ENCODE measurements at places on chromosomes 11 and 22. TPM values are rescaled to one million over a fixed set of nuclear protein-coding genes. Genes with fewer than 3 reads are reported as not detected.

DNA sequence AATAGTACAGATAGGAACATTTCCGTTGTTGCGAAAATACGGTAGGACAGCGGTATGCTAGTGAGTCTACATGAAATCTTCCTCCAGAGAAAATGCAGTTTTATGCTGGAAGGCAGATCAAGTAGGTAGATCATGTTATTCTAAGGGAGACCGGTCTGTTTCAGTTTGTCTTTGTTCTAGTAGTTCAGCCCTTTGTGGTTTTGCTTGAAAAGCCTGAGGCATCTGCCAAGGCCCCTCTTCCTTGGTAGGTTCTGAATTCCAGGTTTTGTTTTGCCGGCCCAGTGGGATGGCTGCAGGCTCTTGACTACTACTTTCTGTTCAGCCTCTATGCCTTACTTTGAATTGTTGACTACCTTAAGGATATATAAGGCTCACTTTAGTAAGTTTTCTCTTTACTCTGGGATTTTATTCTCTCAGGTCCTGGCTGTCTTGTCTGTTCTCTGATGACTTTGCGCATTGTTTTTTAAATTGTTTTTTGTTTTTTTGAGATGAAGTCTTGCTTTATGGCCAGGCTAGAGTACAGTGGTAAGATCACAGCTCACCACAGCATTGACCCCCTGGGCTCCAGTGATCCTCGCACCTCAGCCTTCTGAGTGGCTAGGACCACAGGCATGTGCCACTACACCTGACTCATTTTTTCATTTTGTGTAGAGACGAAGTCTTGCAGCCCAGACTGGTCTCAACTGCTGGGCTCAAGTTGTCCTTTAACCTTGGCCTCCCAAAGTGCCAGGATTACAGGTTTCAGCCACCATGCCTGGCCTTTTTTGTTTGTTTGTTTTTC is 53.7 kb downstream of the HIPK3 start:
- no peak for DNase-seq
- H3K27ac ChIP-seq, result no peak overlapping the region
- H3K36me3 ChIP-seq, result peaks cover 16% of the 10 kb centered on the region
- peaks cover 39% of the 10 kb centered on the region for H3K4me1 ChIP-seq
- no peaks in the 10 kb centered on the region for H3K27me3 ChIP-seq
- H3K4me3 ChIP-seq, result no peak overlapping the region

- DNase-seq, result no peak
- peaks cover 1% of the 10 kb centered on the region for H3K36me3 ChIP-seq
- no peaks in the 10 kb centered on the region for H3K27me3 ChIP-seq
- no peak overlapping the region for H3K4me3 ChIP-seq
- H3K4me1 ChIP-seq, result peaks cover 2% of the 10 kb centered on the region
- no peak overlapping the region for H3K27ac ChIP-seq
These were observed 80.5 kb upstream of the LINC01488 start for GRCh38 chr11:69400771-69401590.

DNA sequence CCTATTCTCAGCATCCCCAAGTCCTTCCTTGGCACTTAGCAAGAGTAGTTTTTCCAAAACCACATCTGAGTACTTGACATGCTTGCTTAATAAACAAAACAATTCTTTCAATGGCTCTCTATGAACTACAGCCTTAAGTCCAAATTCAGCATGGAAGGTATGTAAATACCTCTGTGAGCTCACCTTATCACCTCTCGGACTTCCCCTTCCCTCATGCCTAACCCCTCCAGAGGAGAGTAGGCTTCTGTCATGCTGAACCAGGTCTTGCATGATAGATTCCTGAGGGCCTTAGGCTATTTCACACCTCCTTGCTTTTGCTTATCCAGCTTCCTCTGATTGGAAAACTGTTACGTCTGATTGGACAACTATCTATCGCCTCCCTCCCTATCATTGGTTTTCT is 312.9 kb upstream of the CCDC90B start:
- H3K27me3 ChIP-seq, result no peaks in the 10 kb centered on the region
- H3K4me1 ChIP-seq, result no peaks in the 10 kb centered on the region
- DNase-seq, result no peak
- no peak overlapping the region for H3K27ac ChIP-seq
- H3K4me3 ChIP-seq, result no peak overlapping the region
- H3K36me3 ChIP-seq, result no peaks in the 10 kb centered on the region

- DNase-seq, result no peak
- H3K27ac ChIP-seq, result no peak overlapping the region
- peaks cover 2% of the 10 kb centered on the region for H3K4me1 ChIP-seq
- H3K4me3 ChIP-seq, result no peak overlapping the region
These were observed 41.9 kb downstream of the SNX19 start for GRCh38 chr11:130874396-130874795.

GRCh38 chr11:269146-269890 is 8.9 kb upstream of the NLRP6 start:
- DNase-seq, result peak; percentile 54
- H3K4me1 ChIP-seq, result peaks cover 31% of the 10 kb centered on the region
- H3K36me3 ChIP-seq, result peaks cover 1% of the 10 kb centered on the region
- peak overlapping the region; percentile 86 for H3K4me3 ChIP-seq
- no peaks in the 10 kb centered on the region for H3K27me3 ChIP-seq

GRCh38 chr11:101498891-101499290 is 84.9 kb downstream of the TRPC6 start:
- no peaks in the 10 kb centered on the region for H3K27me3 ChIP-seq
- no peak overlapping the region for H3K4me3 ChIP-seq

DNA sequence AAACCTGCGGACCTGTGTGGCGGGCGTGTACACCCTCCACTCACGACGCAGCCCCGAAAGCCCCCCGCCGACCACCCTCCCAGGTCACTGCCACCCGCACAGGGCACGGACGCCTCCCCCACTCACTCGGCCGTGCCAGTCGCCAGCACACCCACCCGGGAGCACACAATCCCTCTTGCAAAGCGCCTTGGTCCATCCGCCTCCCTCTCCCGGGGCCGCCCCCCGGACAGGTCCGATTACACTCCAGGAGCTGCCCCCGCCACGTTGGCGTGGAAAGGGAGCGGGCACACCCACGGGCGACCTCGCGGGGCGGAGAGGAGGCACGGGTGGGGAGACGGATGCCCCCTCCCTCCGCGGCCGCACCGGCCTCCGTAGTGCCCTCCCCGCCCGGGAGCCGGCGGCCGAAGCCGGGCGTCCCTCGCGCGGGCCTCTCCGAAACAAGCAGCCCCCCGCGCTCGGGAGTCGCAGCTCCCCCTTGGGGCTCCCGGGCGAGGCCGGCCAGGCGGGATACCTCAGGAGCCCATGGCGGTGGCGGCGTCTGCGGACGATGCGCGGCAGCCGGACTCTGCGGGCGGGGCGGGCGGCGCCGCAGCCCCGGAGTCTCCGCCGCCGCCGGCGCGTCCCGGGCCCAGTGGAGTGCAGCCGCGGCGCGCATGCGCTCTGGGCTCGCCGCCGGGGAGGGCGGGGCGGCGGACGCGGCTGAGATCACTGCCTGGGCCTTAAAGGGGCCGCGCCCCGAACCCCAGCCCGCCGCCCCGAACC is at the start of gene TMEM184B:
Gene TMEM184B (minus strand): TSS at position 638 of the 762 bp plus-strand sequence. CDS start 25,049 bp downstream, outside the sequence.
- peaks cover 38% of the 10 kb centered on the region for H3K4me1 ChIP-seq
- H3K4me3 ChIP-seq, result peak within 1 kb of the TSS; percentile 90
- peaks cover 2% of the 10 kb centered on the region for H3K36me3 ChIP-seq
- DNase-seq, result peak; percentile 90

GRCh38 chr11:100632941-100633452 is 54.1 kb upstream of the ARHGAP42 start:
- DNase-seq, result no peak
- no peak overlapping the region for H3K27ac ChIP-seq
- no peaks in the 10 kb centered on the region for H3K27me3 ChIP-seq
- H3K36me3 ChIP-seq, result no peaks in the 10 kb centered on the region
- no peak overlapping the region for H3K4me3 ChIP-seq

GRCh38 chr11:94020777-94021481 is at the start of gene HEPHL1:
HEPHL1 (plus strand) TSS chr11:94021354; CDS start chr11:94021369, 15 bp downstream.
- no peak for DNase-seq
- no peak within 1 kb of the TSS for H3K27ac ChIP-seq
- H3K36me3 ChIP-seq, result no peaks in the 10 kb centered on the region
- H3K27me3 ChIP-seq, result peaks cover 8% of the 10 kb centered on the region
- H3K4me3 ChIP-seq, result no peak within 1 kb of the TSS
- H3K4me1 ChIP-seq, result no peaks in the 10 kb centered on the region

- H3K4me3 ChIP-seq, result no peak overlapping the region
- no peak overlapping the region for H3K27ac ChIP-seq
- H3K36me3 ChIP-seq, result no peaks in the 10 kb centered on the region
- no peak for DNase-seq
These were observed 82.3 kb downstream of the RASSF10 start for GRCh38 chr11:13091373-13091772.

DNA sequence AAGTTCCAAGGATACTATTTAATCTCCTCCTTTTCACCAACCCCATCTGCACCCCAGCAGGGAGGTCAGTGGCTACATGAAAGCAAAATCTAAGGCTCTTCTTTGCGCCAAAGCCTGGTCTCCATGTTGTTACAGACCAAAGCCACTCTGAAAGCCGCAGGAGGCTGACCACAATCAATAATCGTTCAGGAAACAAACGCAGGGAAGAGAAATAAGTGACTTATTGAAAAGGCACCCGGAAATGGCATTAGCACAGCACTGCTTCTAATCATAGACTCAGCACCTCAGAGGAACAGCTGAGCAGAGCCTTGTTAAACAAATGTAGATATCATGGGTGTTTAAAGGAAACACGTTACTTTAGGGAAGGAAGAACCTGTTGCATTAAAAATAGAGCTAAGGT is 183.9 kb downstream of the KIRREL3 start:
- no peak overlapping the region for H3K27ac ChIP-seq
- DNase-seq, result no peak
- no peak overlapping the region for H3K4me3 ChIP-seq
- H3K4me1 ChIP-seq, result no peaks in the 10 kb centered on the region

- no peak overlapping the region for H3K27ac ChIP-seq
- DNase-seq, result no peak
- H3K36me3 ChIP-seq, result no peaks in the 10 kb centered on the region
- H3K4me1 ChIP-seq, result peaks cover 3% of the 10 kb centered on the region
These were observed 19.8 kb upstream of the SLC29A2 start for GRCh38 chr11:66391322-66391721.

- no peak overlapping the region for H3K27ac ChIP-seq
- H3K27me3 ChIP-seq, result peaks cover 16% of the 10 kb centered on the region
These were observed 14.9 kb downstream of the TMEM258 start for GRCh38 chr11:61777234-61778090.

UPK3A gene
- not detected for total RNA-seq

CCDC73 gene
- not detected for total RNA-seq

SERPING1 gene
- total RNA-seq, result 0.68 TPM

ALX4 gene
- not detected for total RNA-seq

TRAPPC4 gene
- 127 TPM for total RNA-seq
